ENCODE measurements at places on chromosomes 5 and 9.

DNA sequence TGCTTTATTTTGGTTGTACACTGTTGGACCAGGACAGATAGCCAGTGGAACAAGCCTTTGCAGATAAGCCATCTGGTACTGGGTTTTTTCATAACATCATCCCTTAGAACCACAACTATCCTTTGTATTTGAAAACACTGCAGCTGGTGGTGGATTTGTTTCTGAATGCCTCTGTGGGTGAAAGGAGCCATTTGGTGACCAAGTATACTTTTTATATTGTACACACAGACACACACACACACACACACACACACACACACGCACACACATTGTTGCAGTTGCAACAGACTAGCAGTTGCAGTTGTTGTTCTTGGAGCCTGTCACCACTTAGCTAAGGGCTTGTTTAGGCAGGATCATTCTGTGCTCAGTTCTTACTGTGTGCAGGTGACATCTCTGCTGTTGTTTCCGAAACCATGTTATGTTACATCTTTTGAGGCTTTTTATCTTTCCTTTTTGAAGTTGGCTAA, 22.9 kb upstream of the CAVIN4 start:
- DNase-seq, result no peak

DNA sequence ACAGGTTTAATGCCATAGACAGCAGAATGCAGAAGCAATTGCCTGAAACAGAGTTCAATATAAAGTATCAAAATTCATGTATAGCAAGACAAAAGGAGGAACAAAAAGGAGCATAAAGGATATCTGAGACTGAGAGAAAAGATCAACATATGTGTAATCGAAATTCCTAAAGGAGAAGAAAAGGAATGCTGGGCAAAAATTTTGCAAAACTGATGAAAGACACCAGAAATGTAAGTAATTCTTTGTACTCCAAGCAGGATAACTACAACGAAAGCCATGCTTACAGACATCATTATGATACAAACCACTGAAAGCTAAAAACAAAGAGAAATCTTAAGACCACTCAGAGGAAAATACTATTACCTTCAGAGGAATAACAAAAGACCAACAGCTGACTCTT, 72.8 kb upstream of the MTAP start:
- DNase-seq, result no peak

DNA sequence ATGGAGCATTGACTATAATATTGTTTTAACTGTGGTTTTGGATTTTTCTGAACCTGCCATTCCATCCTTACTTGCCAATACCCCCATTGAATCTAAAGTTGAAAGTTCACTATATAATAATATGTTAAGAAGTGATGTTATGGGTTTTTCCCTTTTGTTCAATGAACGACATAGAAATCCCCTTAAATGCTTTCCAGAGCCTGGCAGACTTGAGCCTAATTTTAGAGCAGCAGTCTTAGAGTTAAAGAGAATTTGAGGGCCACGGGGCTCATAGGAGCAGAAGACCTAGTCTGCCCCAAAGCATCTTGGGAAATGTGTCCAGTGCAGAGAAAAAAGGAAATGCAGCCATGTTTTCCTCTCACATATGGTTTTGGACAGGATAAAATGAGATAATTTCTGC, 146.1 kb upstream of the SLC44A1 start:
- DNase-seq, result no peak

DNA sequence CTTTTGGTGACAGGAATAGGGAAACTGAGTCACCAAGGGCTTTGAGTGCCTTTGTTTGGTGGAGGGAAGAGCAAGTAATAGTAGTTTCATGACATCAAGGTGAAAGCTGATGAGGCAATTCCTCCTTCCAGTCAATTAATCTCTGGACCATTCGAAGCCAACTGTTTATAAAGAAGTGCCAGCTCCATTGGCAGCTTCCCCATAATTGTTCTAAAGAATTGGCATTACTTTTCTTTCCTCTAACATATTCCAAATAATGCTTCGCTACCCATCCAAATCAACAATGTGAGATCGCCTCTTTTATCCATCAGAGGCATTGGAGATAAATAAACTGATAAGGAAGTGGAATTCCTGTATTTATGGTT, 132.4 kb downstream of the NPR3 start:
- no peak for DNase-seq

DNA sequence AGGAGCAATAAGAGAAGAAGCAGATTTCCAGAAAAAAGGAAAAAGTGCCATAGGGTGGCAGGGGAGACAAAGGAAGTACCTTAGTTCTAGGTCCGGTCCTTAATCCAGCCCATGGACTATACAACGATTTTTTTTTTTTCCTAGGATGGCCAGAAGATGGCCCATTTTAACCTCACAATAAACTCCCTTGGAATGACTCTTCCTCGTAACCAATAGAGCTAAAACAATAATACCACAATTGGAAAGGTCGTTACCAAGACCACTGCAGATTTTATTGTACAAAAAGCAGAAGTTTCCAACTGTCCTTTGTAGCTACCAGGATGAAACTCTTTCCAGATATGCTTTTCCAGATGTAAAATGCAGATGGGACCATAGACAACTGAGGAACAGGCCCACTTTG, 34.4 kb upstream of the SSBP2 start:
- DNase-seq, result no peak

GRCh38 chr5:9046756-9047481, 499.0 kb downstream of the SEMA5A start:
- DNase-seq, result no peak

DNA sequence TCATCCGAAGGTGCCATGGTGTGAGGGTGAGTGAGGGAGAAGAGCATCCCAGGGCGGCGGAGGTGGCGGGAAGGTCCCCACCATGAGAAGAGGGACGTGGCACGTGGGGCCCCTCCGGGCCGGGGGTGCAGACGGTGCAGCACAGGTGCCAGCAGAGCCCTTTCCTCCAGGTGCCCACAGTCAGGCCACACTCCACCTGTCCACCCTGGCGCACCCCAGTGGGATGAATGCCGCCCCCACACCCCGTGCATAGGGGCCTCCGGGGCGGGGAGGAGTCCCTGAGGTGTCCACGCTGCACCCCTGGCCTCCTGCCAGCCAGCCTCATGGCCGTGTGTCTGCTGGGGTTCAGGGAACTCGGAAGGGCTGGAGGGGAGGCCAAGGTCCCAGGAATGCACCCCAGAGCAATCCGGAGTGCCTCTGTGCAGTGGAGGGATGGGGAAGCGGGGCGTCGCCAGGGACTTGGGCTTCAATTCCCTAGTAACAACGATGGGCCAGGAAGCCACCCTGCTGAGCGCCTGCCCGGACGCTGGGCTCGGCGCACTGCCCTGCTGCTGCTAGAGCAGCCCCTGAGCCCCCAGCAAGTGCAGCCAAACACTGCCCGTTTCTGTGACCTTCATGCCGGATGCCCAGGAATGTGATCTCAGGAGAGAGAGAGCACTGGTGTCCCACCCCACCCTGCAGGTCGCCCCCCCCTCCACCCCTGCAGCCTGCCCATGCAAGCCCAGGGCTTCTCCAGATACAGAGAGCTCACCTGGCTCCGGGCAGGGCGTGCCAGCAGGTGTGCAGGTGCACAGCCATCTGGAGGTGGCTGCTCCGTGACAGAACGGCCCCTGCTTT, 8.8 kb upstream of the NACC2 start:
- no peak for DNase-seq

DNA sequence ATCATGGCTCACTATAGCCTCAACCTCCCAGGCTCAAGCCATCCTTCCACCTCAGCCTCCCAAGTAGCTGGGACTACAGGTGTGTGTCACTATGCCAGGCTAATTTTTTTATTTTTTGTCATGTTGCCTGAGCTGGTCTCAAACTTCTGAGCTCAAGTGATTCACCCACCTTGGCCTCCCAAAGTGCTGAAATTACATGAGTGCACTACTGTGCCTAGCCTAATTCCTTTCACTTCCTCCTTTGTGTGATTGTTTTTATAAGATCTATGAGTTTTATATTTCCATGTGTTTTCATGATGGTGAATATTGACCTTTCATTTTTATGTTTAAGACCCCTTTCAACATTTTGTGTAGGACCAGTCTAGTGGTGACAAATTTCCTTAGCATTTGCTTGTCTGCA, 55.2 kb upstream of the IL12B start:
- DNase-seq, result no peak

DNA sequence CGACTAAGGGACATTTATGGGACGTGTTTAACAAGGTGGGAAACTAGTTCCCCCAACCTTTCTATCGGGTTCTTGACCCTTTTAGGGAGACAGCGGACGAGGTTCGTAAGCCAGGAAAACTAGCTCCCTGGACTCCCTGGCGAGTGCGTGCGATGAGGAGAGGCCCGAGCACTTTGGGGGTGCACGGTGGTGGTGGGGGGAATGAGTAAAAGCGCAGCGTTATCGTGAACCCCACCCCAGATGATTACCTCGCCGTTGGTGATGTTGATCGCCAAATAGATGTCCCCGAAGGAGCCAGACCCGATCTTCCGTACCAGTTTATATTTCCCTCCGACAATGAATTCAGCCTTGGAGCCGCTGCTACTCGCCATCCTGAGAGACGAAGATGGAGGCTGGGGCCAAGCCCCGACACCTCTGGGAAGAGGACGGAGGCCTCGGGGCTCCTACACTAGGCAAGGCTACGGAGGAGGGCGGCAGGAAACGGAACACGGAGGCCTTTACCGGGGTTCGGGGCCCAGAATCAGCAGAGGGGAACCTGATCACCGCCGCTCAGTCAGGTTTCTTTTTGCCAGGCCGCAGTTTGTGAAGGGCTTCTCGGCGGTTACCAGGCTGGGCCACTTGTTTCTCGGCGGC, 529 bp downstream of the CSNK1A1 start:
- DNase-seq, result no peak

DNA sequence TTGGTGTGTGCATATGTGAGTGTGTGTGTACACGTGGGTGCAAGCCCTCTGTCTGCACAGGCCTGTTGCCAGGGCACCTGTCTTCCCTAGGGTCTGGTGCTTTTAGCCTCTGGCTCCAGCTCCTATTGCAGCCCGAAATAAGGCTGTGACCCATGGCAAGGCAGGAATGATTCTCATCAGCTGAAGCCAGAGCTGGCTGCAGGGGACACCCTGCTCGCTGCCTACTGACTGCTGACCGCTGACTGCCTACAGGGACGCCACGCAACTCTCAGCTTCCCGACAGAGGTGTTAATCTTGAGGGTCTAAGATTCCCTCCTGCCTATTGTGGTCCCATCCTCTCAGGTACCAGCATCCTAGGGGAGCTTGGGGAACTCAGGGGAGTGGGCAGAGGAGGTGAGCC, at the start of gene MYOZ3:
TSS of gene MYOZ3 (plus strand) at position 166 of the 400 bp plus-strand sequence. CDS start 1,691 bp downstream, outside the sequence.
- no peak for DNase-seq

DNA sequence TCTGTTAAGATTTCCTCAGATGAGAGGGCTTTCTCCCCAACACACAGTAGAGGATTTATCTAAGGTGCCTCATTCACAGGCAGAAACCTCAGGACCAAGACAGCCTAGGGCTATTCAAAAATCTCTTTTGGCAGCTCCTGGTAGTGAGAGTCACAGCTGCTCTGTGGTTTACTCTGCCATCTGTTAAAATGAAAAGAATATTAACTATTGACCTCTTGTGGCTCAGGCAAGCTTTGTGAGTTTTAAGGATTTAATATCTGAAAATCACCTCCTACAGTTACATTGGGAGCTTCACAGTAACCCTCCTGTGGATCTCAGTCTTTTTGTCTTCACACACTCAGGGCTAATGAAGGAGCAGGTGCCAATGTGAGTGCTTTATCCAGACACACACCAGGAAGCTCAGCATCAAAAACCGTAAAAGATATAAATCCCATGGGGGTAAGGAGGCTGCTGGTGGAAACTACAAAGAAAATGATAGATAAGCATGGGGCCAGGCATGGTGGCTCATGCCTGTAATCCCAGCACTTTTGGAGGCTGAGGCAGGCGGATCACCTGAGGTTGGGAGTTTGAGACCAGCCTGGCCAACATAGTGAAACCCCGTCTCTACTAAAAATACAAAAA, 29.7 kb downstream of the PPP1R2B start:
- DNase-seq, result no peak

DNA sequence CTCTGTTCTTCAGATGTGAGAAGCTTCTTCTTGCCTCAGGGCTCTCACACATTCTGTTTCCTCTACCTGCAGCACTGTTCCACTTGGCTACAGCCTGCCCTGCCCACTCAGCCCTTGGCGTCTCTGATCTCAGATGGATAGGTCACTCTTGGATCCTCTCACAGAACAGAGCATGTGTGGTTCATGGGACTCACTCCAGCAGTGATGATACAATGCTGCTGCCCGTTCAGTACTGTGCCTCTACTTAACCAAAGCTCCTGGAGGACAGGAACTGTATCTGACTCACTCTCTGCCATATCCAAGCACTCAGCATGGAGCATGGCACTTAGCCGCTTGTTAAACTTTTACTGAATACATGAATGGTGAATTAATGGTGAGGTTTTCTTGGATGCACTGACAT, 3.4 kb upstream of the SPINK4 start:
- DNase-seq, result no peak

GRCh38 chr5:67364381-67364970, 167.9 kb upstream of the CD180 start:
- no peak for DNase-seq

All from mesothelial cell of epicardium (in vitro differentiated cells).